Type B pancreatic cell (in vitro differentiated cells): ENCODE measurements at places on chromosomes 3 and 15.
A peak's percentile ranks its signal among the peaks of the same experiment; 100 is the strongest.

- DNase-seq, result no peak
Observed at GRCh38 chr3:33122991-33123390, 9.2 kb downstream of the CRTAP start.

DNA sequence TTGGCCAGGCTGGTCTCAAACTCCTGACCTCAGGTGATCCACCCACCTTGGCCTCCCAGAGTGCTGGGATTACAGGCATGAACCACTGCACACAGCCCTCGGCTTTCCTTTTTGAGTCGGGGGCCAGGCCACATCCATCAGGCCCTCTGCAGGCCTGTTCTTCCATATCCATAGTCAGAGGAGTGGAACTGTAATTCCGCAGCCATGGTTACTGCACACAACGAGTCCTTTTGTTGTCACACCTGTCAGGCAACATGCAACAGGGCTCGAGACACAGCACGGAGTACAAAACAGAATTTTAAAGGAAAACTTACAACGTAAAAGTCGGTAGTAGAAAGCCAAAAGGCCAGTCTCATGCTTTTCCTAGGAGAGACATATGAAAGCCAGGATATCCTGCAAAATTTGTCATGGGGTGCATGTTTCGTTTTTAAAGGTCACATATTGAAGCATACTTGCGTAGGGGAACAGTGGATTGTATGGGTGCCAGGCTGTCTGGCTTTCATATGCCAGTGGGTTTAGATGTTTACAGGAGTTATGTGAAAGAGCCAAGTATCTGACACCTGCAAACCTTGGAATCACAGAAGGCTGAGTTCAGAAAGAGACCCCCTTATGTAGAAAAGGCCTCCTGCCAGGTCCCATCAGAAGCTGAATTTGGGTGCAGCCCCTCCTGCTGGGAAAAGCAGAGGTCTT, 63.2 kb upstream of the LPP start:
- DNase-seq, result no peak

DNA sequence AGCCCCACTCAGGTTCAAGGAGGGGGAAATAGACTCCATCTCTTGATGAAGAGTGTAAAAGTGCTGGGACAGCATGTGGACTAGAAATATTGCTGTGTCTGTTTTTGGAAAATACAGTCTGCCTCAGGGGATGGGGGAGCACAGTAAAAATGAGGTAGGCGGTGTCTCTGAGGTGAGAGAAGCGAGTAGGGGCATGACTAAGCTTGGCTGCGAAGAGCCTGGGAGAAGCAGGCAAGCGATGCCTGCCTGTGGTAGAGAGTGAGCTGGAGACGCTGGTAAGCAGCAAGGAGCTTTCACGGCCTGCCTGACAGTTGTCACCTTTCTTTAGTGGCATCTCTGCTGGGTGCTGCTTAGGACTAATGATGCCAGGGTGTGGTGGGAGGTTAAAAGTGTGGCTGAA, 49.0 kb upstream of the DCLK3 start:
- no peak for DNase-seq

DNA sequence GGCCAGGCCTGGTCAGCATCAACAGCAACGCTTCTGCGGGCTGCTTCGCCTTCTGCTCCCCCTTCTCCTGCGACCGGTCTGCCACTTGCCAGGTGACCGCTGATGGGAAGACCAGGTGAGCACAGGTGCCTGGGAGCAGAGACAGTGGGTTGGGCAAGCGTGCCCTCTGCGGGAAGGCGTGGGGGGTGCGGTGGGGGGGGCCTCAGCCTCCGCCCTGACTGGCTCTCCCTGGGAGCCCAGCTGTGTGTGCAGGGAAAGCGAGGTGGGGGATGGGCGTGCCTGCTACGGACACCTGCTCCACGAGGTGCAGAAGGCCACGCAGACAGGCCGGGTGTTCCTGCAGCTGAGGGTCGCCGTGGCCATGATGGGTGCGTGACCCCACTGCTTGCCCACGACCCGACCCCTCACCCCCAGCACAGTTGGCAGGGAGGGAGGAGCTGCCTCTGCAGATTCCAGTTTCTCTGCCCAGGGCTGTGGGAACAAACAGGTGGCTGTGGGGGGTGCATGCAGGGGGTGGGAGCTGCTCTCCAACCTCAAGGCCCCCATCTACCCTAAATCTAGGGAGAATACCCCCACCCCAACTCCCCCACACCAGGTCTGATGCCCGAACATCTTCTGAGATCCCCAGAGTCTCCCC, 8.8 kb downstream of the STAB1 start:
- no peak for DNase-seq

DNA sequence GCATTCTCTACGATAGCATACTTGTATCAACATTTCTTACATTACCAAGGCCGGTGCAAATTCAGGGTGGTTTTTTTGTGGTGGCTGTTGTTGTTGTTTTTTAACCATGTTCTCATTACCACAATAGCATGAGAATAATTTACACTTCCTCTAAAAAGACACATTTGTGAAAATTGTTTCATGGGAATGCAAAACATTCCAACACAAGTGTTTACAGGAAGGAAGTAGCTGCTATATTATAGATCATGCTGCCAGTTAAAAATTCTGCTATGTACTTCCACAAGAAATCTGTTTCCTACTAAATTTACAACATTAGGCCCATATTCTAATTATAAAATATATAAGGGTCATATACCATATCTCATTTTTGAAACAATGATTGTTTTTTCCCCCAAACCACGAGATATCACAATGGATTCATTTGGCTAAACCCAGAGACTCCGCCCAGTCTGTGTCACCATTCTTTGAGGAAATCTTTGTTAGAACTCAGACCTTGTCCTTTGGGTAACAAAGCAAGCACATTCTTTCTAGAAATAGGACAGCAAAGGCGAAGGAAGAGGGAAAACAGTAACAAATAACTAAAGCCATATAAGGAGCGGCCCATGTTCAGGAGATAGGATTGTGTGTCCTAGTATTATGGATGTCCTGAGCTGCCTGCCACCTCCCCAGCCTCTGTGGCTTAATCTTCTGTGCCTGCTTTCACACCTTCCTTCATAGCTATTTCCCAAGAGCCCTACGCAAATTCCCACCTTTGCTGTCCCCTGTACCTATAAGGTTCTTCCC, 60.1 kb downstream of the UACA start:
- DNase-seq, result no peak

DNA sequence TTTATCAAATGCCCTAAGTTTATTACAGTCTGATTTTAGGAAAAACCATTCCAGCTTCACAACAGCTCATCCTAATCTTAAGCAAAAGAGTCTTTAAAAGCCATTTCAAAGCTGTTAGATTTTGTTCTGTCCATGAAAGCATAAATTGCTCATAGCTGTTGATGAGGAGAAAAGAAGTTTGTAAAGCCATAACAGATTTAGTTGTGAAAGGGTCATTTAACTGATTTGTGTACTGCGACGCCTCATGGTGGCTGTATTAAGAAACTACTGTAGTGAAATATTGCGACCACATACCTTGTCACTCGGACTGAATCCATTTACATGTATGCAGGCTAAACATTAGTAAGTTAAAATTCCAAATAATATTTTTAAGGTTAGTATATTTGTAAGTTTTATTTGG, 20.9 kb downstream of the BBX start:
- DNase-seq, result no peak

DNA sequence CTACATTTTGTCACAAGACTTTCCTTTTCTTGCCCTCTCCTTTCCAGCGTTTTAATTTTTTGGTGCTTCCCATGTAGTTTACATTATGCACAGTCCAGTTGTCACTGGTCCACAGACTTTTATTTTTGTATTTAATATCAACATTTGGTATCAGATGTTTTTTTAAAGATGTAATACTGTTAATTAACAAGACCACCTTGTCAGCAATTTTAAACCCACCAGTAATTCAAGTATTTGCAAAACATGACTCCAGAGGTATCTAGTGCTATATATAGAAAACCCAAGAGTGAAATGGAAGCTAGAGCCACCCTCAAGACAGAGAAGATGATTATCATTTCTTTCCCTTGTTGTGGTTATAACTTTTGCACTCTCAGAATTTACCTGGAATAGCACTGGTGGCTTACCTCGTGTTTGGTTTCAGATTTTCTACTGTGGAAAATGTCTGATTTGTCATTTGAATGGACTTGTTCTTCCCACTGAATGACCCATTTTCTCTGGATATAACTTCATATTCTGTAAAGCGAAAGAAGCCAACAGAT, 56.2 kb downstream of the TFG start:
- DNase-seq, result no peak

DNA sequence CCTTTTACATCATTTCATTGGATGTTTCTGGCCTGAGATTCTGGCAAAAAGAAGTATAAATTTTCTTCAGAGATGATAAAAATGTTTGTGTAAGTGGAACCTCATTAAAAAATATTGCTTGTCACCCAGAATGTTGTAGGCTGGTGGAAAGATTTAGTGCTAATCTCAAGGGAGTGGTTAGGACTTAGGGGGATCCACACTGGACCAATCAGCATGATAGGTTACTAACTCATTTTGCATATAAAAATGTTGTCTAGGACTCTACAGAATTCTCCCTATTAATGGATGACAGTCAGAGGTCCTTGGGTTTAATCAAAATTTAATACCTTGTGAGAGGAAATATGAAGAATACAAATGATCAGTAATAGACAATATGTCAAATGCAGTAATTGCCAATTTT, 108.6 kb upstream of the TNIK start:
- no peak for DNase-seq

GRCh38 chr3:136350132-136350531, 100.0 kb downstream of the PCCB start:
- no peak for DNase-seq

- DNase-seq, result no peak
Observed at GRCh38 chr3:115549071-115549470, 74.2 kb upstream of the GAP43 start.

- DNase-seq, result peak; percentile 34
Observed at GRCh38 chr3:127438951-127439350, 151.1 kb upstream of the PRR20G start.

GRCh38 chr15:35443376-35443775, 102.6 kb downstream of the DPH6 start:
- no peak for DNase-seq

DNA sequence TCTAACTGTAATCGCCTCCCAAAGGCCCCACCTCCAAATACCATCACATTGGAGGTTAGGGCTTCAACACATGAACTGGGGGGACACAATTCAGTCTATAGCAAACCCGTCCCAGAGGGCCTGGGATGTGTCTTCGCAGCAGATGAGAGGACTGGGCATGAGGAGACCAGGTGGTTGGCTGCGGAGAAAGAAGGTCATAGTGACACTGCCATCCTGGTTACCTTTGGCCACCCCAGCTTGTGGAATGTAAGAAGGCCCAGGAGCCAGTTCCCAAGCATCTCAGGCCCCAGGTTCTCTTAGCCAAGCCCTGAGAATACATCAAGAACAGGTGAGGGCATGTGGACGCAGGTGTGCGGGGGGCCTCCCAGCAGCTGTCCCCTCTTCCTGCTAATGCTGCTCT, 6.4 kb upstream of the RARRES1 start:
- DNase-seq, result no peak

GRCh38 chr15:53446376-53446775, 313.1 kb downstream of the WDR72 start:
- DNase-seq, result no peak

DNA sequence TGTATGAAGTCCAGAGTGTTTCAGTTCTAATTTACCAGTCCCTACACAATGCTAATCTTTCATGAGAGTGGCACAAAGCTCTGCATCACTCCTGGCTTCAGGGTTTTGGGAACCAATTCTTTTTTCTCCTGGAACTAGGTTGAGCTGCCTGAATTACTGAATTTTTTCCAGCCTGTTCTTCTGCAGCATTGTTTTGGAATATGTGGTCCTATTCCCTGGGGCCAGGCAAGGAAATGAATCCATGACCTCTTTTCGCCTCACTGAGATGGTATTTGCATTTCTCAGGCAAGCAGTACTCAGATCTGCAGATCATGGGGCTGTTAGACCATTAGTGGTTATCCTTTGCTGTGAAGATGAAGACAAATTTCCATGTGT, 25.6 kb upstream of the GPR171 start:
- no peak for DNase-seq

- DNase-seq, result no peak
Observed at GRCh38 chr3:141044695-141045641, 6.2 kb upstream of the SPSB4 start.

GRCh38 chr3:107461721-107462120, 61.0 kb upstream of the BBX start:
- DNase-seq, result no peak

GRCh38 chr3:94694894-94695293, 632.0 kb downstream of the NSUN3 start:
- DNase-seq, result no peak

GRCh38 chr15:68200016-68200861, 4.9 kb downstream of the CALML4 start:
- DNase-seq, result peak; percentile 59

DNA sequence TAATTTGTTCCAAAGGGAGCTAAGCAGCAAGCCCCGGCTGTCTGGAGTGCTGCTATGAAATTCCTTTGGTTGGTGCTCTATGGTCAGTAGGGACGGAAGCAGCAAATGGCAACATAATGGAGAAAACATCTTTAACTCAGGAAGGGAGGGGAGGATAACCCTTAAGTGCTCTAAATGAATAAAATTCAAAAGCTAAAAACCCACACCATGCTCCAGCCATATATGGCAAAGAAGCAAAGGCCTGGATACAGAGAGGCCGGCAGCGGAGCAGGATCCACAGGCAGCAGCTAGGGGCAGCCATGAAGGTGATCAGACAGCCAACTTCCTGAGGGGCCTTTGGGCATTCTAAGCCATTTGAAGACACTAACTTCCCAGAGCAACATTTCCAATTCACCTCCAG, 38.9 kb downstream of the IL17RD start:
- no peak for DNase-seq

DNA sequence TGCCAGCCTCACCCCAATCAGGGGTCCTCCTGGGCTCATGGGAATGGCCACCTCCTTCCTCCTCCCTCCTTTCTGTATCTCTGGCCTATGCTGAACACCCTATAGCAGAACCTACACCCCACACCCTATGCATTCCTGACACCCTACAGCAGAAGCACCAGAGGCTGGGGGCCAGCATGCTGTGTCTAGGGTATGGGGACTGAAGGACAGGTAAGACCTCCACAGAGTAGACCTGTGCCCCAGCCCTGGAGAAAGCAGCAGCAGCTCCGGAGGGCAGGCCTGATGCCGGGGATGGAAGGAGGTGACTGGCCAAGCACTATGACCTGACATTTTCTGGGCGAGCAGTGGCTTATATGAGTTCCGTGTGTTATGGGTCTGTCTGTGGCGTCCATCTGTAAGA, 66.9 kb downstream of the TLE3 start:
- no peak for DNase-seq

DNA sequence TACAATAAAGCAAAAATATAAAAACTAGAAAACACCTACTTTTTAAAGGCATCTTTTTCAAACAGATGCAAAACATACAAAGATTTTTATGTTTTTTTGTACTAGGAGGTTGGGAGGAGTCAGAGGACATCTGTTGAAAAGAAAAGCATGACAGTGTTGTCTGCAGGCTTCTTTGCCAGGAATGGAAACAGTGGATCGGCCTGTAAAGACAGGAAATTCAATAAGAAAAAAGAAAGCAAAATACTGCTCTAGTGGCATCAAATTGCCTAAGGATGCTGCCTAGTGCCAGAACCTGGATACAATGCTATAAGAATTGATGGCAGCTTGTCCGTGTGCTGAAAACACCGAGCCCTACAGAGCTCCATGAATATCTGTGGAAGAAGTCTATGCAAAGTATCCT, 69.9 kb downstream of the TBC1D5 start:
- no peak for DNase-seq
